ENCODE measurements at places on chromosomes 13 and 19.

DNA sequence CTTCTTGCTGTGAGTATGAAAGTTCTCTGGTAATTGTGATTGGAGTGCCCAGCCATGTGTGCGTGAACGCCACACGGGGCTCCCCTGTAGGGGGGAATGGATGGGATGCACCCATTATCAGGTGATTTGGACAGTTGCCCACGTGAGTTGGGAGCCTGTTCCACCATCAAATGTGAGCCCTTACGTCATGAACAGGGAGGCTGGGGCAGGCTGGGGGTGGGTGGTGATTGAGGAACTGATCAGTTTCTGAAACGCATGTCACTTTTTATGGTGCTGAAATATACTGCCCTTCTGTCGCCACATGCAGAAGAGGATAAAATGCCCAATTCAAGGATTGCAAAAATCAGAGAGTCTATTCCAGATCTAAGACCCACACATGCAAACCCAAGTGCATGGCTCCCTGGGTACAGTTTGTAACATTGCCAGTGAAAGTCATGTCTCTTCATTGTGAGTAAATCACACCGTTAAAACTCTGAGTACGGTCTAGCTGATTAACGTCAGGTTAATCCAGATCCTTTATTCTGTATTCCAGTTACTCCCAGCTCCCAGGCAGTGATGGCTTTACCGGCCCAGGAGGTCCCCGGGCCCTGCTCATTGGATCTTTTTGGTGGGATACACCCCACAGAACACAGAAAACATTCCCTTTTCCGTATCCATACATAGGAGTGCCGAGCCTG lies 90.2 kb downstream of the RAB20 start:
- no peak for DNase-seq

GRCh38 chr13:51034906-51035305 lies 76.2 kb downstream of the C13orf42 start:
- no peak for DNase-seq

GRCh38 chr13:93446238-93446637 lies 219.6 kb downstream of the GPC6 start:
- DNase-seq = no peak

DNA sequence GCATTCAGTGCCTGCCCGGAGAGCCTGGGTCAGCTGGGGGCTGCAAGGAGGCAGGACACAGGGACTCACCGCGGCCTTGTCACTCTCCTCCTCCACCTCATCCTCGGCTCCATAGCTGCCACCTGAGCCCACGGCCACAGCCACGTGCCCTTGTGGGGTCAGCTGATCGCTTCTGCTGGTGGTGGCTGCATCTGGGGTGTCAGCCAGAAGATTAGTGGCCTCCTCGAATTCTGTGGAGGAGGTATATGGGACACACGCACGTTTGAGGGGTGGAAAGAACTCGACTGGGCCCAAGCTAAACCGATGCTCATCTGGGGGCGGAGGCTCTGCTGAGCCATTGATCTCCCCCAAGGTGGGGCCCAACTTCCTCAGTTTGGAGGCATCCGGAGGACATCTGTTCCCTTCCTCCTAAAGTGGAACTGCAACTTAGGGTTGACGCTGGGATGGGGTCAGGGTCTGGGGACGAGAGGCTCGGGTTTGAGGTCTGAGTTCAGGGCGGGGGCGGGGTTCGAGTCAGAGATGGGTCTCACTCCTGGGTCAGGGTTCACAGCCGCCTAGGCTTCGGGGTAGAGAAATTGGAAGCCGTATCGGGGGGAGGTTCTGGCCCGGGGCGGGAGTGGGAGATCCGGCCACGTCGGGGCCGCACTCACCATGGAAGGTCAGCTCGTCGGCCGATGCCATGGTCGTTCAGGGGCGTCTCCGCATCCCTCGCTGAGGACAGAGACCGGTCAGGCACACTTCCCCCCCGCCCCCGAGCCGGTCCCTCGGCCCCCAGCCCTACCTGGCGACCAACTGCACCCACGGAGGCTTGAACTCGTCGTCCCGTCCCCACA lies 493 bp downstream of the YIPF2 start:
- no peak for DNase-seq

- no peak for DNase-seq
Measured at GRCh38 chr13:72798817-72799216, 16.9 kb downstream of the PIBF1 start.

DNA sequence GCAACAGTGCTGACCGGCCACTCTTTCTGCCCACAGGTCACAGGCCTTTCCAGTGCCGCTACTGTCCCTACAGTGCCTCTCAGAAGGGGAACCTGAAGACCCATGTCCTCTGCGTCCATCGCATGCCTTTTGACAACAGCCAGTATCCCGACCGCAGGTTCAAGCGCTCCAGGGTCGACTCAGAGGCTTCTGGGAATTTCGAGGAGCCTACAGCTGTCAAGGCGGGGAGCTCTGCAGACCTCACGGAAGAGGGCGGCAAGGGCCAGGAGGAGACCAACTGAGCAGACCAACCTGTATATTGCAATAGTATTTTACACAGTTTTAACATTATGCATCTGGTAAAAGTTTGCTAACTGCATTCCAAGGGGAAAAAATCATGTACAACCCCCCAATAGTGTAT lies 338.5 kb downstream of the ZNF536 start:
- DNase-seq = no peak

- no peak for DNase-seq
Measured at GRCh38 chr19:10936661-10937084, 8.1 kb downstream of the TIMM29 start.

GRCh38 chr19:58325311-58326022 lies 1.3 kb upstream of the ZSCAN22 start:
- no peak for DNase-seq

- no peak for DNase-seq
Measured at GRCh38 chr13:61918841-61919240, 503.2 kb upstream of the PCDH20 start.

- DNase-seq = no peak
Measured at GRCh38 chr13:66501181-66501580, 729.0 kb downstream of the PCDH9 start.

DNA sequence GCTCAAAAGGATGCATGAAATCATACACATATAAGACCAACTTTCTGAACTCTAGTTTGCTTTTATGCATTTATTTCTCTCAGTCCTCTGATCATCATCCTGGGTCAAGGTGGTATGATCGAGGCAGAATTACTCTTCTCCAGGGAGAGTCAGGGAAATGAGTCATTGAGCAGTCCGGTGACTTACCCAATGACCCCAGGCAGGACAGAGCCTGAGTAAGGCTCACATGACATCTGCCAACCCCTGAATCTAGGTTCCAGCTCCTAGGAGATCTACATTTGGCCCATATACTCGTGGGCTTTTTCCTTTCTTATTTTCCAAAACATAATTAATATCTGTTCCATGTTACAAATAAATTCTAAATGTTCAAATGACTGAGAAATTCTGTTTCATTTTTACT lies 502.3 kb downstream of the FOXO1 start:
- DNase-seq = no peak

Measured in femur (tissue), 1 donor.